ENCODE measurements at places on chromosomes 16 and 17. TPM values are rescaled to one million over a fixed set of nuclear protein-coding genes. Genes with fewer than 3 reads are reported as not detected.

DLG4 gene
- 45.6 TPM for total RNA-seq

RAD51C gene
- 9.4 TPM for total RNA-seq

KRTAP1-1 gene
- not detected for total RNA-seq

PRR29 gene
- 0.54 TPM for total RNA-seq

HSF5 gene
- total RNA-seq = not detected

KRT33A gene
- total RNA-seq = not detected

DNA sequence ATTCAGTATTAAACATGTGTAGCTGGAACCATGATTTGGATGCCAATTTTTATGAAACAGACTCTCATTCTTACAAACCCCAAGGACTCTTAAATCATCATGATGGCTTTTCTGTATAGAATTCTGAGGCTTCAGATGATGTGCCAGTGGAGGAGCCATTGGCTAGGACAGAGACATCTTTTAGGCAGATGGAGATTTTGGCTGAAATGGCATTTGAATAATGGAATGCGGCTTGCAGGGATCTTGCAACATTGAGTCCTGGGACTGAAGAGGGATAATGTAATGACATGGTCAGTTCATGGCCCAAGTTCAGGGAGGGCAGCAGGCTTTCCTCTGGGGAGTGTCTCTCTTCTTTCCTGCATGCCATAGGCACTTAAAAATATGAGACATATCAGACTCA is 172.4 kb downstream of the ABCA8 start:
- H3K4me3 ChIP-seq = no peak overlapping the region
- DNase-seq = no peak
- no peaks in the 10 kb centered on the region for H3K36me3 ChIP-seq
- no peaks in the 10 kb centered on the region for H3K4me1 ChIP-seq

DNA sequence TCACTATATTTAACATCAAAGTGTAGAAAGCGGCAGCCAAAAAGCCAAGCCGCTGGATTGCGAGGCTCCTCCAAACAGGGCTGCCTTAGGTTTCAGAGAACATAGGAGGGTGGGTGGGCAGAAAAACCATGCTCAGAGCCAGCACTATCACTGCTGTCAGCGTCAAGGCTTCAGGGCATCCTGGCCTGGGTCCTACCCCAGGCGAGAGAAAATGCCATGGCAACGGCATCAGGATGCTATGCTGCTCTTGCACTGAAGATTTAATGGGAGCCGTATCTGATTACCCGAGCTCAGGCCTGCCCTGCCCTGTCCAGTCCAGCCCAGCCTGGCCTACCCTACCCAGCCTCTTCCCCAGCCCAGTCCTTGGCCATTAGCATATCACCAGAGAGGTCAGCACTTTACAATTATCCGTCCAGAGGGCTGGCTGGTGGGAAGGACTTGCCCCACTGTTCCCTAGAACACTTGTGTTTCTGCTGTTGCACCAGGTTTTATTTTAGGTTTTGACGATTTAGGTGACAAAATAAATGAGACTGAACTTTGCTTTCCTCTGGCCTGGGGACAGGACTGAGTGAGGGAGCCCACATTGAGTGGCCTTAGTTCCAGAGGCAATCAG is 61.1 kb downstream of the TOM1L2 start:
- H3K4me3 ChIP-seq = no peak overlapping the region
- no peaks in the 10 kb centered on the region for H3K27me3 ChIP-seq
- H3K36me3 ChIP-seq = no peaks in the 10 kb centered on the region
- H3K27ac ChIP-seq = no peak overlapping the region
- DNase-seq = no peak

- no peak for DNase-seq
- H3K27ac ChIP-seq = no peak overlapping the region
- H3K4me1 ChIP-seq = peaks cover 5% of the 10 kb centered on the region
- H3K36me3 ChIP-seq = peaks cover 11% of the 10 kb centered on the region
- H3K27me3 ChIP-seq = no peaks in the 10 kb centered on the region
Measured at GRCh38 chr16:57424583-57424982, 20.0 kb downstream of the CCL17 start.

DNA sequence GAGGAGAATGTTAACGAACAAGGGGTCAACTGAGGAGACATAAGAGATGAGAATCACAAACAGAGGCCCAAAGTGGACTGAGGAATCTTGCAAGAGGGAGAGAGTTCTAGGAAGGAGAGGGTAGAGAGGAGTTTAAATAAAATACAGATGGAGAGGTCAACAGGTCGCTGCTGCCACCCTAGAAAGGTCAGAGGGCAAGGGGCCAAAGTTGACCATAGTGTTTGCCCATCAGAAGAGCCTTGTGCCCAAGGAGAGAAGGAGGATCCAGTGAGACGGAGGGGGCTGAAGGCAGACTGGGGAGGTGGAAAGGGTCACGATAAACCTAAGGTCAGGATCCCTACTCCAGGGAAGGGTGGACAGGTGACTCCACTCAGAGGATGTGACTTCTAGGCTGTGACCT is 6.9 kb upstream of the ITGA3 start:
- H3K4me3 ChIP-seq = no peak overlapping the region
- no peak for DNase-seq

- H3K4me1 ChIP-seq = peaks cover 37% of the 10 kb centered on the region
- no peaks in the 10 kb centered on the region for H3K27me3 ChIP-seq
- no peak for DNase-seq
- H3K36me3 ChIP-seq = no peaks in the 10 kb centered on the region
- peak overlapping the region; percentile 88 for H3K4me3 ChIP-seq
Measured at GRCh38 chr16:2009164-2009711, 383 bp downstream of the ZNF598 start.

GRCh38 chr17:57565176-57565575 is 179.9 kb downstream of the CCDC182 start:
- H3K4me3 ChIP-seq = no peak overlapping the region
- H3K4me1 ChIP-seq = no peaks in the 10 kb centered on the region

DNA sequence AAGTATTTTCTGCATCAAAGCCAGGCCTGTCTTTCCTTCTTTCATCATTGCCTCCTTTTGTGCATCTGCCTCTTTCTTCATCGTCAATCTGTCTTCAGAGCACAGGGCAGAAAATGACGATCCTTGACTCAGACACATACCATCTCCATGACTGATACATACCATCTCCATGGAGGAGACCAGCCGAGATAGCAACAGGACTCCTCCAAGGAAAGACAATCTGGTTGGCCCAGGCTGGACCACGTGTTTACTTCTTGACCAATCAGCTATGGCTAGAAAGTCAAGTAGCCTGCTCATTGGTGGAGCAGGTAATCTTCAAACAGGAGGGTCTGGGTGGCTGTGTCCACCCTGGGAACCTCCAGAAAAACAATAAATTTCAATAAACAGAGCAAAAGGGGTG is 164.6 kb downstream of the CPPED1 start:
- no peak overlapping the region for H3K27ac ChIP-seq
- no peak overlapping the region for H3K4me3 ChIP-seq
- no peaks in the 10 kb centered on the region for H3K27me3 ChIP-seq
- no peaks in the 10 kb centered on the region for H3K36me3 ChIP-seq

DNA sequence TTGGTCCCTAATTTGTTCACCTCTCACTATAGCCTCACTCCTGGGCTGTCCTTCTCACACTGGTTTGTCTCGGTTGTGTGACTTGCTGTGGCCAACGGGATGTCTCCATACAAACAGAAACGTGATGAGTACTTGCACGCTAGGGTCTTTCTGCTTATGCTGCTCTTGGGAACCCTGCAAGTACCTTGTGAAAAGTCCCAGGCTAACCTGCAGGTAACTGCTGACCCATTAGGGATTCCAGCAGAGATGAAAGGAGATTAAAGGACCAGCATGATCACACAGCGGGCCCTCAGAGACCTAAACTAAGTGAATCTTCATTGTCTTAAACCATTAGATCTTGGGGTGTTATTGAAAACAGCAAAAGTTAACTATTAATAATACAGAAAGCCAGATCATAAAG is 562.8 kb upstream of the GOT2 start:
- H3K36me3 ChIP-seq = no peaks in the 10 kb centered on the region
- no peak for DNase-seq
- no peak overlapping the region for H3K27ac ChIP-seq
- H3K27me3 ChIP-seq = no peaks in the 10 kb centered on the region
- no peak overlapping the region for H3K4me3 ChIP-seq

DNA sequence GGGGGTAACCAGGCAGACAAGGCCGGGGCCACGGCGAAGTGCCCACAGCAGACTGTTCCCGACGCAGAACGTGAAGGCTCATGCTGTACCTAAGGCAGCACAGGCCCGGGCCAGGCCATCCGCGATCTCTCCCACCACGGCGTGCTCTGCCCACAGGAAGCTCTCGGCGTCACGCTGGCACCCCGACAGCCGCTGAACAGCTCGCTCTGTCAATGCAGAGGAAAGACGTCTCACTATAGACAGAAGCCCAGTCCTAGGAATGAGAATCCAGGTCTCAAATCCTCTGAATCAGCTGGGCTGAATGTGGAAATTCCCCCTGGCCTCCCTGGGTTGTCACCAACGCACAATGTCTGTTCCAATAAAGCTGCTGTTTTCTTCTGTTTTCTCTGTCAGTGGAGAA is 21.4 kb downstream of the SERPINF1 start:
- H3K27ac ChIP-seq = peak overlapping the region; percentile 2
- H3K4me1 ChIP-seq = peaks cover 33% of the 10 kb centered on the region
- H3K36me3 ChIP-seq = peaks cover 8% of the 10 kb centered on the region
- DNase-seq = no peak
- no peak overlapping the region for H3K4me3 ChIP-seq

DNA sequence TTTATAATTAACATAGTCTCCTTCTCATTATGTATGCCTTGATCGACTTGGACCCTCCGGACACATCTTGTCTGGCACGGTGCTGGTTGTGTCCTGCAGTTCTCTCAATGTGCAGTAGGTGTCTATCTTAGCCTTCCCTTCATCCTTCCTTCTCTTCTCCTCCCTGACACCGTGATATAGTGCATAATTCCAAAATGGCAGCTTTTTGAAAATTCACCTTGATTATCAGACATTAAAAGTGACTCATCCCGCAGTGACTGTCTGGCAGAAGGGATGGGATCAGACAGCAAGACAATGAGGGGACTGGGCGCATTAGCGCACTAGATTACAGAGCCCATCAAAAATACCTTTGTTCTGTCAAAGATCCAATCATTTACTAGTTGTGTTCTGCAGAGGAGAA is 70.0 kb upstream of the PMFBP1 start:
- H3K4me3 ChIP-seq = no peak overlapping the region
- H3K36me3 ChIP-seq = no peaks in the 10 kb centered on the region

- H3K36me3 ChIP-seq = no peaks in the 10 kb centered on the region
- no peak overlapping the region for H3K4me3 ChIP-seq
- DNase-seq = no peak
- peaks cover 34% of the 10 kb centered on the region for H3K4me1 ChIP-seq
- H3K27me3 ChIP-seq = no peaks in the 10 kb centered on the region
Measured at GRCh38 chr16:86593913-86594620, 15.7 kb downstream of the FOXL1 start.

DNA sequence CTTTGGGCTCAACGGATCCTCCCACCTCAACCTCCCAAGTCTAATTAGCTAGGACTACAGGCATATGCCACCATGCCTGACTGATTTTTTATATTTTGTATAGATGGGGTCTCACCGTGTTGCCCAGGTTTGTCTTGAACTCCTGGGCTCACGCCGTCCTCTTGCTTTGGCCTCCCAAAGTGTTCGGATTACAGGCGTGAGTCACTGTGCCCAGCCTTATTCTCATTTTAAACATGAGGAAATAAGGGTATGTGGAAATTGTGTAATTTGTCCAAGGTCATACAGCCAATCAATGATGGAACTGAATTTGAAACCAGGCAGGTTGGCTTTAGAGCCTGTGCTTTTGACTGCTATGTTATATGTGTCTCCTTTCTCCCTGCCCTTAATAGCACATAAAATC is 27.4 kb upstream of the AQP8 start:
- no peaks in the 10 kb centered on the region for H3K4me1 ChIP-seq
- no peaks in the 10 kb centered on the region for H3K27me3 ChIP-seq
- H3K36me3 ChIP-seq = no peaks in the 10 kb centered on the region
- H3K4me3 ChIP-seq = no peak overlapping the region
- no peak for DNase-seq
- no peak overlapping the region for H3K27ac ChIP-seq

DNA sequence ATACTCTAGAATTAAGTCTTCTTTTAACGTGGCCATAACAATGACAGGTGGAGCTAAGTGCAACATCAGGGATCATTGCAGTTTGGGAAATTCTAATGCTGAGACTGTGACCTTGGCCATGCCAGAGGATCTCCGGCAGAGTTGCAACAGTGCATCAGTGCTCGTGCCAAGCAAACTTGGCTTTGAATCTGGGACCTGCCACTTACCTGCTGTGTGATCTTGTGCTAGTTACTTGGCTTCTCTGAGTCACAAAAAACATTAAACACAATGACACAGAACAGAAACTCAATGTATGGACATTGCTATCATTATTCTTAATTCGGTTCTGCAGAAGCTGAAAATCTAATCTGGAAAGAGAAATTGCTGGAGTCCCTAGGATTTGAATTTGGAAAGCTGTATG is 435.5 kb upstream of the CCL2 start:
- no peaks in the 10 kb centered on the region for H3K4me1 ChIP-seq
- H3K4me3 ChIP-seq = no peak overlapping the region
- no peaks in the 10 kb centered on the region for H3K27me3 ChIP-seq
- H3K27ac ChIP-seq = no peak overlapping the region

DNA sequence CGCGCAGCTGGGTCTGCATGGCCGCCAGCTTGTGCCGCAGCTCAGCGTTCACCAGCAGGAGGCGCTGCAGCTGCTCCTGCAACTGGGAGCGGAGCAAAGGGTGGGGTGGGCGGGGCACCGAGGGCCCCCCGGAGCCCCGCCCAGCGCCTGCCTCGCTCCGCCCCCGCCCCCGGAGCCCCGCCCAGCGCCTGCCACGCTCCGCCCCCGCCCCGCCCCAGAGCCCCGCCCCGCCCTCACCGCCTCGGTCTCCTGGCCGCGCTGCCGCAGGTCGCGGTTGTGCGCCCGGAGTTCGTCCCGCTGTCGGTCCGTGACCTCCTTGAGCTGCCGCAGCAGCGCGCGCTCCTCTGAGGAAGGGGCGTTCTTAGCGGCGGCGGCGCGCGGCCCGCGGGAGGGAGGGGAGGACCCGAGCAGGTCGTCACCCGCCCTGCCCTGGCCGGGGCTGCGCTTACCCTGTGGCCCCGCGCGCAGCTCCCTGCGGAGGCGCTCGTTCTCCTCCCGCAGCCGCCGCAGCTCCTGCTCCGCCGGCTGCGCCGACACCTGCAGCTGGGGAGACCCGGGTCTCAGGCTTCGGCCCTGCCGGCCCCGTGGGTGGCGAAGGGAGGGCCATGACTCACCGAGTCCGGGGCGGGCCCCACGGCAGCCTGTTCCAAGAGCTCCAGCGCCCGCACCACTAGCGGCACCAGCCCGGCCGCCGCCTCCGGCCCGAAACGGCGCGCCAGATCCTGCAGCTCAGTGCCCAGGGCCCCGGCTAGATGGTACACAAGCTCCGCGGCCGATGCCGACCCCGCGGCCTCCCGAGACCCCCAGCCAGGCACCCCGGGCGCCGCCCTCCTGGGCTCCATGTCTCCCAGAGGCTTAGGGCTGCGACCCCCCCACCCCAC is 463 bp downstream of the RILP start:
- peaks cover 24% of the 10 kb centered on the region for H3K4me1 ChIP-seq
- peaks cover 36% of the 10 kb centered on the region for H3K36me3 ChIP-seq
- peak; percentile 76 for DNase-seq
- H3K27ac ChIP-seq = peak overlapping the region; percentile 60

- H3K27ac ChIP-seq = no peak overlapping the region
Measured at GRCh38 chr16:78450255-78450654, 350.8 kb downstream of the WWOX start.
